Muscle of leg (tissue), 16 donors: ENCODE measurements at places on chromosomes 3 and 15. TPM values are rescaled to one million over a fixed set of nuclear protein-coding genes. Genes with fewer than 3 reads are reported as not detected.

Gene AP4E1
- polyA plus RNA-seq, result 7.1 TPM

Gene TRIM42
- polyA plus RNA-seq, result not detected

Gene VIPR1
- 2.8 TPM for polyA plus RNA-seq

DNA sequence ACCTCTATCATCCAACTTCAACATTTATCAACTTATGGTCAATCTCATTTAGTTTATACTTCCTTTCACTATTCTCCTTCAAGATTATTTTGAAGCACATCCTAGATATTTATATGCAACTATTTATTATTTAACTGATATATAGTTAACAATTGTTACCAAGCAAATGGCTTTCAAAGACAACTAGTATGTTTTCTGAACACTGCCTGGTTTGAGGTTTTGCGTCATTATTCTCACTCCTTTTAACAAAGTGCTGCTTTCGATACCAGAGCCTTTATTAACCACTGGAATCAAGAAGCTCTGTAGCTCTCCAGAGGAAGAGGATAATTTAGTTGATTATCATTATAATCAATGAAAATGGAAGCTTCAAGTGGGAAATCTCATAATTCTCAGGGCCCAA is 19.6 kb downstream of the ZIC1 start:
- no peak for DNase-seq

- peak; percentile 45 for DNase-seq
Observed at GRCh38 chr15:77160562-77161478, 89.9 kb upstream of the TSPAN3 start.

- DNase-seq, result peak; percentile 31
Observed at GRCh38 chr3:129530251-129530791, 1.9 kb downstream of the RHO start.

DNA sequence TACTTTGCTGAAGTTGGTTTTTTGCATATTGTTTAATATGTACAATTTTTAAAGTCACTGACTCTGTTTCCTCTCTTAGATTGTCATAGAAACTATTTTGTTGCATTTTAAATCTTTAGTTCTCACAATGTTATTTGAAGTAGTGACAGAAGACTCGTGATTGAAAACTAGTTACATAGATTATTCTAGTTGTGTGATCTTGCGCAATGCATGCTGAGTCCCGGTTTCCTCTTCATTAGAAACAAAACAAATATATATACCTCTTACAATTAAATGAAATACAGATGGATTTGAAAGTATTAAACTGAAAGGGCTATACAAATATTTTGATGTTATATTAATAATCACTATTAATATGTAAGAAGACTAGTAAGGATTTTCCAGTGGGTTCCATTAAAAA is 333.0 kb downstream of the LPP start:
- no peak for DNase-seq

- no peak for DNase-seq
Observed at GRCh38 chr15:100829457-100829856, 50.2 kb upstream of the ALDH1A3 start.

GRCh38 chr3:69867941-69868505 is 128.8 kb downstream of the MITF start:
- no peak for DNase-seq

- no peak for DNase-seq
Observed at GRCh38 chr3:76043746-76044145, 258.4 kb upstream of the ZNF717 start.

DNA sequence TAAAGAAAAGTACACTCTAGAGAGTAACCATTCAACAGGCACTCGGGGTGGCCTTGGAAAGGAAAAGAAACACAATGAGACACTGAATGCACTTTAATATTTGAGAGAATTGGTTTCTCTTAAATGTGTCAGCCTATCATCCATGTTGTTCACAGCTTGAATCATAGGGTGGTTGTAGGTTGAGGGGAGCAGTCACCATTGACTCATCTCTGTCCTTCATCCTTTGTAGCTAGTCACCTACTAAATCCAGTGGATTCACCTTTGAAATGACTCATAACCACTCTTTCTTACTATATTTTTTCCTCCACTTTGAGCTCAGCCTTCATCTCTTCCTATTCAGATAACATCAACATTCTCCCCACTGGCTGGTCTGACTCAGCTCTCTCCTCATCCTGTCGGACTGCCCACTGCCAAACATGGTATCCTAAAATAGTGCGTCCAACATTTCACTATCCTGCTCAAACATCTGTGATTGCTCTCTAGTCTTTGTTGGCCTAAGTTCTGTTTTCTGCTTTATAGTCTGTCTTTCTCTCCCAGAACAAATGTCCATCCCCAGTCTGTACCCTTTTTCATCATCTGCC is 182.7 kb upstream of the GADL1 start:
- no peak for DNase-seq
